ENCODE measurements at places on chromosomes 1 and 21. TPM values are rescaled to one million over a fixed set of nuclear protein-coding genes. Genes with fewer than 3 reads are reported as not detected.

Gene GPA33
- total RNA-seq, result 1.0 TPM

Gene BMP8A
- total RNA-seq, result not detected

DNA sequence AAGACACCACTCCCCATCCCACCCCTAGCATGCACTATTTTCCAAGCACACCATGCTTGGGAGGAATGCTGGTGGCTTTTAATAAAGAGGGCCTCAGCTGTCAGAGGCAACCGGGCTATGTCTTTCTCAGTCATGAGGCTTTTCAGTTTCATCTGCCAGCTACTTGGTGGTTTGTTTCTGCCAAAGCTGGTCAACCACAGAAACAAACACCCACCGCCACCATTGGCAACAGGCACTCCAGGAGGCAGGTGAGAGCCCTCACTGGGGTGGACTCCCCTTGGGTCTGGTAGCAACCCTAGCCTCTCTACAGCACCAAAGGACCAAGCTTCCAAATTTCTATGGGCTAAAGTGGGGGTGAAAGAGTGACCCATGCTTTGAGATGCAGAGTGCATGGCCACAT lies 54.3 kb upstream of the CD1D start:
- DNase-seq, result no peak

- no peak for DNase-seq
Observed at GRCh38 chr1:207224666-207225065, 96.8 kb upstream of the CD55 start.

GRCh38 chr1:201827321-201828216 lies 1.4 kb upstream of the IPO9 start:
- no peak for DNase-seq

Gene ATP1A2
- total RNA-seq, result not detected

Gene C1orf56
- 2.9 TPM for total RNA-seq

GRCh38 chr1:234154320-234155251 lies 218.7 kb upstream of the COA6 start:
- peak; percentile 73 for DNase-seq

Data from HT1080 (cell line).